ENCODE measurements at places on chromosomes 3 and 15.
A peak's percentile ranks its signal among the peaks of the same experiment; 100 is the strongest.

DNA sequence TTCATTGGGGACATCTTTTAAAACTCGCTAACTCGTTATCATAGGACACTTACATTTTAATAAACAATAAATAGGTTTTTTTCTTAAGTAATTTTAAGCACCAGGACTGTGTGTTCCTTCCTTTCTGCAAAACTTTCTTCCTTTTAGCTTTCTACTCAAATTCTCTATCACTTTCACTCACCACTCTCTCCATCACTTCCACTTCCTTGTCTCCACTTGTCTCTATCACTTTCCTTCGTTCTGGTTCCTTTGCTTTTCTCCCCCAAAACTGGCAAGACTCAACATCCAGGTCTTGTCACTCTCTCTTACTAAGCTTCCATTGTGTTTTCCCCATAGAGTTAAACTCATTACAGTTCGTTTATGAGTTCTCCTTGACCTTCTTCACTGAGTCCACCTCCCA is 99.0 kb downstream of the ZPLD1 start:
- no peak for DNase-seq

- DNase-seq, result peak; percentile 60
Measured at GRCh38 chr3:149620291-149621020, 37.4 kb downstream of the WWTR1 start.

GRCh38 chr3:149563114-149563513 is 88.6 kb downstream of the TM4SF4 start:
- DNase-seq, result no peak

- DNase-seq, result no peak
Measured at GRCh38 chr3:73924048-73924447, 299.3 kb upstream of the PDZRN3 start.

- DNase-seq, result no peak
Measured at GRCh38 chr3:71303627-71304200, 279.8 kb downstream of the FOXP1 start.

DNA sequence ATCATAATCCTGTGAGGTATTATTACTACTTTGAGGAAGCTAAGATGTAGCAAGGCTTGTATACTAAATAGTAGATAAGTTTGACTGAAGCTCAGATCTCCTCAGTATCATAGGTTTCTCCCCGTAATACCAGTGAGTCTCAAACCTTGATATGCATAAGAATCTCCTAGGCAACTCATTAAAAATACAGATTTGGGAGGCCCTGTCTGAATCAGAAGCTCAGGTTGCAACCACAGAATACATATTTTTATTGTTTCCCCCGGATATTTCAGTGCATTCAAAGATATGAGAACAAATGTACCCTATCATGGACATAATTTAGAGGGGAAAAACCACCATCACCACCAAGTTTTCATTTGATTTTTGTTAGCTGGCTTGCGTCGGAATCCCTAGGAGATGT is 242.1 kb upstream of the C2CD4B start:
- DNase-seq, result no peak

DNA sequence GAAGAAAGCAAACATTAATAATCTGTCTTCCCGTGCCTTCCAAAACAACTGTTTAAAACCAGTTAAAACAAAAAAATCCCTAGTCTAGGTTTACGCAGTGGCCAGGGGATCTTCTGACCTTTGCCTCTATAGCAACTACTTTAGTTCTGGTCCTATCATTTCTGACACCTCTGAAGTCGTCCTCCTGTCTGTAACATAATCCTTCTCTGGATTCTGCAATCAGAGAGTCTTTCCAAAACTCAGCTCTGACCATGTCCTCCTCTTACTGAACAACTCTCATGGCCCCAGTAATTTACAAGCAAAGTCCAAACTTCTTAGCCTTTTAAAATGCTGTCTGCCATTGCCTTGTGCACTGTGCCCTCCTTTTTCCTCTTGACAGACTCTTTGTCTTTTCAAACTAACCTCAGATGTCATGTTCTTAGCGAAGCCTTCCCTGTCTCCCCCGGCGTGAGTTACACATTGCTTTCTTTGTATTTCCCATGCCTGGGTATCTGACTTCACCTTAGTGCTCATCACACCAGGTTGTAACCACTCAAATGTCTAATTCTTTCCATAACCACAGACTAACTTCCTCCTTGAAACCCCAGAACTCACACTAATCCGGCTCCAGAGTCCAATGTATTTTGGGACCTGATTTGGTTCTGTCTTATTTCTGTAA is 105.2 kb upstream of the BNIP2 start:
- DNase-seq, result no peak

DNA sequence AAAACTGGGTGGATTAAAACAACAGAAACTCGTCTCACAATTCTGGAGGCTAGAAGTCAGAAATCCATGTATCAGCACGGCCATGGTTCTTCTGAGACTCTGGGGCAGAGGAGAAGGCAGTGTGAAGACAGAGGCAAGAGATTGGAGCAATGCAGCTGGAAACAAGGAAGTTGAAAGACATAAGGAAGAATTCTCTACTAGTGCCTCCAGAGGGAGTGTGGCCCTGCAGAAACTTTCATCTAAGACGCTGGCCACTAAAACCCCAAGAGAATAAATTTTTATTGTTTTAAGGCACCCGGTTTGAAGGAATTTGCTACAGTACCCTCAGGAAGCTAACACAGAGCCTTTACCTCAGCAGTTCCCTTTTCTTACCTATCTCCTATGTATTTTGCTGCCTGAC is 1012.2 kb upstream of the CADM2 start:
- DNase-seq, result no peak

DNA sequence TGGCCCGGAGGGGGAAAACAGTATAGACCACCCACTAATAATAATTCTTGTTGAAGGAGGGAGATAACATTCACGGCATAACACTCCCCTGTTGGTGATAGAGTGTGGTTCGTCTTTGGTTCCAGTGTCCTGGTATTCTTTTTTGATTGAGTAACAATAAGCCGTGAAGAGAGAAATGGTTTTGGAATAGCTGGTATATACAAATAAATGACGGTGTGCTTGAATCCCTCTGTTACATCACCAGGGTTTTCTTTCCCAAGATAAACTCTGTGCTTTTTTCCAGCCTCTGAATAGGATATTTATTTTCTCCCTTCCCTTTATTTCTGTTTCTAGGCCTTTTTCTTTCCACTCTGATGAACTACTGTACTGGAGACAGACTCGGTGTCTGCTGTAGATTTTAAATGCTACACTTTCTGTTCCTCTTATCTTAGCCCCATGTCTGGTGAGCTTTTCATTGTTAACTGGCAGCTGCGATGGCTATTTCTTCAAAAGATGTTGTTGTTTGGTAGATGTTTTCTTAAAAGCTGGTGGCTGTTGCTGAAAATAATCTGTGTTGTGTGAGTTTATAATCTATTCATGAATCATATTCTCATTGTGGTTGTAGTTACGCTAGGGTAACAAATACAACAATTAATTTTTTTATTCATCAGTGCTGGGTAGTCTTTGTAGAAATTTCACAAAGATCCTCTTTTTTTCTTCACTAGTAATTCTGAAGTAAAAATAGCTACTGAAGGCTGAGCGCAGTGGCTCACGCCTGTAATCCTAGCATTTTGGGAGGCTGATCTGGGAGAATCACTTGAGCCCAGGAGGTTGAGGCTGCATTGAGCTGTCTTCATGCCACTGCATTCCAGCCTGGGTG is 15.5 kb upstream of the SCAANT1 start:
- no peak for DNase-seq

GRCh38 chr3:182683453-182683852 is 109.9 kb upstream of the ATP11B start:
- DNase-seq, result peak; percentile 81

DNA sequence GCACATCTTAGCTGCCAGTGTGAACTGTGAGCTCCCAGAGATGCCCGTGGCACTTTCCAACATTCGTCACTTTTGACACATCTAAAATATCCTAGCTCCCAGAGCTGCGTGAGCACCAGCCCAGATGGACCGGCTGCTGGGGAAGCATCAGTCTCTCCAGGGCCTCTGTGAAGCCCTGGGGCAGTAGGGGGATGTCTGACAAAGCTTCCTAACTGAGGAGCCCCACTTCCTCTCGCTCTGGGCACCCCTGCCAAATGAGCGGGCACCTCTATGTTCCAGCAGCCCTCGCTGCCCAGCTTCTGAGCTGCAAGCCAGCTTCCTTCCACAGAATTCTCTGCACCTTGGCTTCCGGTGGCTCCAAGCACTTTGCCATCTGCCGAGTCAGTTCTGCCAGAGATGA is 91.1 kb downstream of the LIPC start:
- DNase-seq, result no peak

GRCh38 chr3:193821151-193821668 is 228.2 kb downstream of the OPA1 start:
- no peak for DNase-seq

DNA sequence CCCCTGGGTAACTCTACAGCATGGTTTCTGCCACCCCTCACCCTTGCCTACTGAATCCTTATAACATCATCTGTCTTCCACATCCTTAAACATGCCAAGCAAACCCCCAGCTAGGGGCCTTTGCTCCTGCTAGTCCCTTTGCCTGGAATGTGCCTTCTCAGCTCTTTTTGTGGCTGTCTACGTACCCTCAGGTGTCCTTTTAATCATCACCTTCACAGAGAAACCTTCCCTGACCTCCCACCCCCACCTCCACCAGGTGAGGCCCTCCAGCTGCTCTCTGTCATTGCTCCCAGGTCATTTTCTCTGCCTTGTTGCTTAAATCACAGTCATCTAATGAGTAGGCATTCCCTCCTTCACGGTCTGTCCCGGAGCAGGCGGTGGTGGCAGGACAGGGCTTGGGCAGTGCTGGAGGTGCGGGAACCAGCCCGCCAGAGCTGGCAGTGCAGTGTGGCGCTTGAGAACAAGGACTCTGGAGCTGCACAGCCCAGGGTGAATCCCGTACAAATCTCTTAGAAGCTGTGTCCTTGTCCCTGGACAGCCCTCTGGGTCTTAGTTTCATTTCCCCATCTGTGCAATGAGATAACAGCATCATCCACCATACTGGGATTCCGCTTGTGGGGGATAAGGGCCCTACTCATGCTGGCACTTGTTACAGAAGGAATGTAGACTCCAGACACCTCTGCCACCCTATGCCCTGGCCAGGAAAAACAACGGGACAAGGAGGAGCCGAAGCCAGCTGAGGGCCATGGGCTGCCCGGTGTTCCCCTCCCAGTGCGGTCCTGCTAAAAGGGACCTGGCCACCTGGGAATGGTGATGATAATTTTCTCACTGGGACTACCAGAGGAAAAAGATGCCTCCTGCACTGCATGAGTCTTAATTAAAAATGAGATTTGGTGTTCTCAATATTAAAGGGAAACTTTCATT is 52.1 kb upstream of the IQSEC1 start:
- no peak for DNase-seq

DNA sequence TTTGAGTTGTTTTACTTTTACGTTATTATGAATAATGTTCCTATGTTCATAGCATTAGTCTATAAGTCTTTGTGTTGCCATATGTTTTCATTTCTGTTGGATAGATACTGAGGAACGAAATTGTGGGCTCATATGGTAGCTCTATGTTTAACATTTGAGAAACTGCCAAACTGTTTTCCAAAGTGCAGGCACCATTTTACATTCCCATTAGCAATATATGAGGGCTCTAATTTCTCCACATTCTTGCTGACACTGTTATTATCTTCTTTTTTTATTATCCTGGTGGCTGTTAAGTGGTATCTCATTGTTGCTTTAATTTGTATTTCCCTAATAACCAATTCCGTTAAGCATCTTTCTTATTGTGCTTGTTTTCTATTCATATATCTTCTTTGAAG is 1.8 kb upstream of the PIK3R4 start:
- no peak for DNase-seq
